Hepatic stellate cell (primary cell): ENCODE measurements at places on chromosomes 16 and 17.

- no peak for DNase-seq
Measured at GRCh38 chr17:66455060-66455459, 152.6 kb downstream of the PRKCA start.

DNA sequence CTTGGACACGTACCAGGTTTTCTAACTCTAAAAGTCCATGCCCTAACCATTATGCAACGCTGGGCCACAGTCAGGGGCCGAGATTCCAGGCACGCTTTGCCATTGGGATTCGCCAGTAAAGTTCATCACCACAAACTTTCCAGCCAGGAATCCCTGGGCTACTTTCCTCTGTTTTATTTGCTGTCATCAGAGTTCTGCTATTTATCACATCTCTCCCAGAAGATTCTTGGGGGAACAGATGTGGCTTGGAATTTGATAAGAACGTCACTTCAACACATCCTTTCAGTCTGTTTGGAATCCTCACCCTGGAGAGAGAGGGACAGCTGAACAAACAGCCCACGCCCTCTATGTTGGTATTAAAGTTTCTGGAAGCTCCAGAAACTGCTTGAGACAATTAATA, 109.6 kb upstream of the CACNG3 start:
- no peak for DNase-seq

- no peak for DNase-seq
Measured at GRCh38 chr16:11488304-11488703, 98.4 kb downstream of the LITAF start.

DNA sequence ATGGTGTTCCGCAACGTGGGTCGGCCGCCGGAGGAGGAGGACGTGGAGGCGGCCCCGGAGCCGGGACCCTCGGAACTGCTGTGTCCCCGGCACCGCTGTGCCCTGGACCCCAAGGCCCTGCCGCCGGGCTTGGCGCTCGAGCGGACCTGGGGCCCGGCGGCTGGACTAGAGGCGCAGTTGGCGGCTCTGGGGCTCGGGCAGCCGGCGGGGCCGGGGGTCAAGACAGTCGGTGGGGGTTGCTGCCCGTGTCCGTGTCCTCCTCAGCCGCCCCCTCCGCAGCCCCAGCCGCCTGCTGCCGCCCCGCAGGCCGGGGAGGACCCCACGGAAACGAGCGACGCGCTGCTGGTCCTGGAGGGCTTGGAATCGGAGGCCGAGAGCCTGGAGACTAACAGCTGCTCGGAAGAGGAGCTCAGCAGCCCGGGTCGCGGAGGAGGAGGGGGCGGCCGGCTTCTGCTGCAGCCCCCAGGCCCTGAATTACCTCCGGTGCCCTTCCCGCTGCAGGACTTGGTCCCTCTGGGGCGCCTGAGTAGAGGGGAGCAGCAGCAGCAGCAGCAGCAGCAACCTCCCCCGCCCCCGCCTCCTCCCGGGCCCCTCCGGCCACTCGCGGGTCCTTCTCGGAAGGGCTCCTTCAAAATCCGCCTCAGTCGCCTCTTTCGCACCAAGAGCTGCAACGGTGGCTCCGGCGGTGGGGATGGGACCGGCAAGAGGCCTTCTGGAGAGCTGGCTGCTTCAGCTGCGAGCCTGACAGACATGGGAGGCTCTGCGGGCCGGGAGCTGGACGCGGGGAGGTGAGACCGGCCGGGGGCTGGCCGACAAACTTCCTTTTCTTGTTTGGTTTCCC, 821 bp downstream of the SOCS7 start:
- DNase-seq: peak; percentile 44

GRCh38 chr16:79535130-79535529, 65.4 kb downstream of the MAF start:
- DNase-seq: no peak

DNA sequence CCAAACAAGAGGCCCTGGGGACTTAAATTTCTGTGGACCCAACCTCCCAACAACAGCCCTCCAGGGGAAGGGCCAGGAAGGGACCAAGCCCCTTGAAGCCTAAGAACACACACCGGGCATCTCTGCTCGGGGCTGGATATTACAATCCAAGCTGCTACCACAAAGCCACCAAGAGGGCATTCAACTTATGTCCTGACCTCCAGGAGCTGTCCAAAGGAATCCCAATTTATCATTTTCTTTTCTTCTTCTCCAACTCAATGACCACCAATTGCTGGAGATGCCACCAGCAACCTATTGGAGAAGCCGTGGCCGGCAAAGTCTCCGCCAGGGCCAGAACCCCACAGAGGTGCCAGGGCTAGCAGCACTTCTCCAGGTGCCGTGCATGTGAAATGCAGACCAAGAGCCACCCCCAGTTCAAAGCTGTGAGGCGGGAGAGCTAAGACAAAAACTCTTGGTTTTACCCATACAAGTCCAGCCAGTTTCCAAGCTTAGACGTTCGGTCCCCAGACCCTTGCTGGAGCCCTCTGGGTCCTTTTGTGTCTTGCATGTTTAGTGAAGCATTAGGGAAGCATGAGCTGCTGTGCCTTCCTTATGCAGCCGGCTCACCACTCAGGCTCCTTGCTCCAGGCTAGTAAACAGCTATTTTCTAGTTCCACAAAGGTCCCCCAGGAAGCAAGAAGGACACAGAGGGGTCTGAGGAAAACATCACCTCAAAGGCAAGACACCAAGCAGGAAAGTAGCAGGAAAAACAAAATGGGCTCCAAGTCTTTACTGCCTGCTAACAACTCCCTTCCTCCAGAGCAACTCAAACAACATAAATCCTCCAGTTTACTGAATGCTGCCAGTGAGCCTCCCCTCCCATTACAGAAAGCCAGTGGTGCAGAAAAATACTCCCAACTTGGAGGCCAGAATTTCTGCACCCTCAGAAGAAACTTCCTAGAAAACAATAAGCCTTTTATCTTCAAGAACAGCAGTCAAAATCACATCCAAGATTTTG, 3.2 kb downstream of the PITPNA start:
- DNase-seq: no peak

- DNase-seq: no peak
Measured at GRCh38 chr17:52233632-52234031, 75.1 kb upstream of the CA10 start.

DNA sequence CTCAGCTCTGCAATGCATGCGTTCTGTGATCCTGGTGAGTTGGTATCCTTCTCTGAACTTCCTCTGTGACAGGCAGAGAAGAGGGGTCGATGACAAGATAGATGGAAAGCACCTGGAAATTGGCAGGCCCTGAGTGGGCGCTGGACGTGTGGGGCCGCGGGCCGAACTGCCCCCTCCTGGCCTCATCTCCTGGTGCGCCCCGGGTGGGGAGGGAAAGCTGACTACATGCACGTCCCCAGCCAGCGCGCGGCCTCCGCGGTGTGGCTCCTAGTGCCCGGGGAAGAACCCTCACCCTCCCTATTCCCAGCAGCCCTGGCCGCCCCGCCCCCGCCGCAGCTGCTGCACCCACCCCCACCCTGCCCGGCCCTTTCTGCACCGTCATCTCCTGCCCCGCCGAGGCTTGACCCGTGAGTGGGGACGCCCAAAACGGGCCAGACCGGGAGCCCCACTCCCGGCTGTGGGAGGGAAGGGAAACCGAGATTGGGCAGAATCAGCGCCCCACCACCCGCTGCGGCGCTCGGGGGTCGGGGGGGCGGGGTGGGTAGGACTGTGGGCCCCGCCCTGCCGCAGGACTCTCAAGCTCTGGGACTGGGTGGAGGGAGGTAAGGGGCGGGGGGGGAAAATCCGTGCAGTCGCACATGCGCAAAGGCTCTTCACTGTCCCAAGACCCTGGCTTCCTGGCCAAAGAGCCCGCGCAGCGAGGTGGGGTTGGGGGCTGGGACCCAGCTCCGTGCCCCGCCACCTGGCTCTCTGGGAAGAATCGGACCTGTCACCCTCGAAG, at the start of gene NOL3:
Gene NOL3 (plus strand): TSS at position 371 of the 781 bp plus-strand sequence.
- peak; percentile 93 for DNase-seq

DNA sequence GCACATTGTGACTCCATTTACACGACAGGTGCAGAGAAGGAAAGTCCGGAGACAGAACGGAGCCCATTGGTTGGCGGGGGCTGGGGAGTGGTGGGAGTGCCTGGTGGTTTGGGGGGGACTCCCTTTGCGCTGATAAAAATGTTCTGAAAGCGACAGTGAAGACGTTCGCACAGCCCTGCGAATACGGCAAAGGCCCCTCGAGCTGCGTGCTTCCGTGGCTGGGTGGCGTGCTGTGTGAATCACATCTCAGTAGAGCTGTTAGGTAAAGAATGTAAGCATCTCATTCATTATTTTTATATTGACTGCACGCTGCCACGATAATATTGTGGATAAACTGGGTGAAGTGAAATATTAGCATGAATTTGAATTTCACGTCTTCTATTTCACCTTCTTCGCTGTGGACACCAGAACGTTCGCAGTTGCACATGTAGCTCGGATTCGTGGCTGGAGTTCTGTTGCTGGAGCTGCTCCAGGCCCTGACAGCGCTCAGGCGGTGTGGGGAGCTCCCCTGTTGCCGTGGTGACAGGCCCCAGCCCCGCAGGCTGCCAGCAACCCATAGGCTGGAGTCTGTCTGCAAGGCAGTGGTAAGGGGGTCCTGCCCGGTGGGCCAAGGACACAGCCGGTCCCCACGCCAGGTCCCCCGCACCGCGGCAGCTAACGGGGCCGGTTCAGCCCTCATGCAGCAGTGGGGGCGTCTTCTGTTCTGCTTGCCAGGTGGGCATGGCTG, 44.6 kb downstream of the SOX8 start:
- DNase-seq: no peak

- no peak for DNase-seq
Measured at GRCh38 chr16:2987833-2988232, 7.6 kb upstream of the PKMYT1 start.

- DNase-seq: no peak
Measured at GRCh38 chr17:82949984-82950383, 110.2 kb upstream of the ZNF750 start.

DNA sequence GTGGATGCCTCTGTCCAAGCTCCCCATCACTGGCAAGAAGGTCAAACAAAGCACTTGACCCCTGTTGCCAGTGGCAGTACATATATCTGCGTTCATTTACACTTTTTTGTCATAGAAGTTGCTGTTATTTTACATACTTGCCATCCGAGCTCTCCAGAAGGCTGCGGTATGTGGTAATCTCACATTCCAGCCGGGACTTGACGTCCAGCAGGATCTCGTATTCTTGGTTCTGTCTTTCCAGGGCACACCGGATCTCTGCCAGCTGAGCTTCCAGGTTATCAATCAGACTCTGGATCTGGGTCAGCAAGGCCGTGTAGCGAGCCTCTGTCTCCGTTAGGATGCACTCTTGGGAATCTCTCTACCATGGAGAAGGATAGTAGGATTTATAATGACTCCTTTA, 6.6 kb downstream of the KRT39 start:
- no peak for DNase-seq

DNA sequence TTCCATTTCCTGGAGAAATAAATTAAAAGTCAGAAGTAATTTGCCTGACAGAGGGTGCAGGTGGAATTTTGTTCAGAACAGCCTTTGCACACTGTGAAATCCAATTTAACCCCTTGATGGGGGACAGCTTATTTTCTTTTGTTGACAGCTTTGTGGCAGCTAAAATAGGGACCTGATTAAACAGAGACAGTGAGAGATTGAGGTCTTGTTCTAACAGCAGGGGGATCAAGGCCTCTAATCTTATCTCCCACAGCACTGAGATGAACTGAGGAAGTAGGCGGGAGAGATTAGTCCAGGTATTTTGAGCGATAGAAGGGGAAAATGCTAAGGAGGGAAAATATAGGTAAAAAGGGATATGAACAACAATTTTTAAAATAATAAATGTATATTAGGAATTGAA, 1491.4 kb upstream of the GOT2 start:
- no peak for DNase-seq

DNA sequence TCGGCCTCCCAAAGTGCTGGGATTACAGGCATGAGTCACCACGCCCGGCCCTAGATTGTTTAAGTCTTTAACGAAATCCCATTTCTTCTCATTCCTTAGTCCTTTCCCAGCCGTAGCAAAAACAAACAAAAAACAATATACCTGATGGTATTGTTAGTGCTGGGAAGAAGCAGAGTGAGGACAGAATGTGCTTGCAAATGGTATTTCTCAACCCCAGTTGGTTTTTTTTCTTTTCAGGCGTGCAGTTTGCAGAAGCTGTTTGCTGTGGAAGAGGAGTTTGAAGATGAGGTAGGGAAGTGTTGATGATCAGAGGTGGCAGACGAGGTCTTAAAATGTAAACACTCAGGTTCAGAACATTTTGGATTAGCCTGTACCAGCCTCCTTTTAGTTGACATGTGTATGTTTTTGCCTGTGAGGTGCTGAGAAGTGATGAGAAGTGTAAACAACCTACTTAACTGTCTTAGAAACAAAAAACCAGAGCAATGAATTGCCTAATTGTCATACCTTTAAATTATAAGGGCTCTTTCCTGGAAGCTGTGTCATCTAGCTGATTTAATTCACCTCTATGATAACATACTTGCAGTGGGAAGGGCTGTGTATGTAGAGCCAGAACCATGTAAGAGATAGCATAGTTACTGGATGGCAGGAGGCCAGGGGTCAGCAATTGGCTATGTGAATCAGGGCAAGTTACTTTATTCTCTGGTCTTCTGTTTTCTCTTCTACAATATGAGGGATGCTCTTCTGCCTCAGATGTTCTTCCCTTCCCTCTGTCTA, 3.4 kb downstream of the HROB start:
- DNase-seq: no peak

DNA sequence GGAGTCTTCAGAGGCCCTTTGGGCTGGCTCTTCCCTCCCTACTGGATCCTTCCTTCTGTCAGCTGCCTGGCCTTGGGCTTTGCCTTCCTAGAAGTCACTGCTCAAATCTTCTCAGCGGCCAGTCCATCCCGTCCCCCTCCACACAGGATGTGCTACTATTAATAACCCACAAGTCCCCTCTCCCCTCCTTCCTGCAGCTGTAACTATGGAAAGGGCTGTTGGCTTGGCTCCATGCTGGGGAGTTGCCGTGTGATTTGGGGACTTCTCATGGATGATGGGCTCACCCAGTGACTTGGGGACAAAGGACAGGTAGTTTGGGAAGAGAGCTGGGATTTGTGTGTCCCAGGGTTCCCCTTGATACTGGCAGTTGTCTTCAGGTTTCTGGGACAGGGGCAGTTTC, 19.4 kb downstream of the TMEM94 start:
- peak; percentile 75 for DNase-seq

DNA sequence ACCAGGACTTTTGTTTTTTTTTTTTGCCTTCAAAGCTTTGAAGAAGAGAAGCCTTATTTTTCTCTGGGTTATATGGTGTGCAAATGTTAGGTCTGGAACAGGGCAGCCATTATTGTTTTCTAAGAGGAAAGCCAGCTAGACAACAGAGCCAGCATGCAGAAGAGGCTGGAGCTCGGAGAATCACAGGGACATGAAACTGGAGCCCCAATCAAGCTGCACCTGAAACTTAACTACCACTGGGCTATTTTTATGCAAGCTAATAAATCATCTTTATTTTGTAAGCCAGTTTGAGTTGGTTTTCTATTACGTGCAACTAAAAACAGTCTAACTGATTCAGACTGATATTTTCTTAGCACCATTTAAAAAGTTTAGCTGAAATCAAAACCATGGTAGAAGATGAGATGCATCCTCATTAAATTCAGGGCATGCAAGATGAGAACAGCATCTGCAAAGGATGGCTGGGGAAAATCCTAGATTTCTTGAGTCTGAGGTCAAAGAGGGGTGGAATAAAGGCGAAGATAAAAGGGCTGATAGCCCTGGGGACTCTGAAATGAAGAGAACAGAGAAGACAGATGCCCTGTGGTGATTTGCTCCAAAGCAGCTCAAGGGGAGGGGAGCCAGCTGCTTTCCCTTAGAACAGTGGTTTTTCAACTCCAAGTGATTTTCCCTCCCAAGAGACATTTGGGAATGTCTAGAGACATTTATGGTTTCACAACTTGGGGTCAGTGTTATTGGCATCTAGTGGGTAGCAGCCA, 177.1 kb upstream of the WSCD1 start:
- DNase-seq: no peak

GRCh38 chr16:53415504-53415903, 18.8 kb upstream of the RBL2 start:
- no peak for DNase-seq
